ENCODE measurements at places on chromosomes 3 and 15.

DNA sequence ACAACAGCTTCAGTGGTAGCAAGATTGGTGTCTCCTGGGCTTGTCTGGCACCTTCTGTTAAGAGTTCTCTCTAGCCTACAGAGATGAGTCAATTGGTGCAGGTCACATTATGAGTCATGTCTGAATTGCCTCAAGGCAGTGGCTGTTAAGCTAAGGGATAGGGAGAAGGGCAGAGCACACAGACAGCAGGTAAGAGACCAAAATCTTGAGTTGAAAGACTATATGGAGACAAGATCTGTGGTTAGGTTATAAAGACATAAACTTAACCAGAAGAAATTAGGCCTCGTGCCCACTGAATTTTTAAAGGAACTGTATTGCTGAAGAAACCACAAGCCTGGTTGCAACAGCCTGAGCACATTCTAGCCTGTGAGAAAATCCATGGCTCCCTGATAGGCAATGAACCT is 19.2 kb upstream of the KPNA1 start:
- no peak for DNase-seq

DNA sequence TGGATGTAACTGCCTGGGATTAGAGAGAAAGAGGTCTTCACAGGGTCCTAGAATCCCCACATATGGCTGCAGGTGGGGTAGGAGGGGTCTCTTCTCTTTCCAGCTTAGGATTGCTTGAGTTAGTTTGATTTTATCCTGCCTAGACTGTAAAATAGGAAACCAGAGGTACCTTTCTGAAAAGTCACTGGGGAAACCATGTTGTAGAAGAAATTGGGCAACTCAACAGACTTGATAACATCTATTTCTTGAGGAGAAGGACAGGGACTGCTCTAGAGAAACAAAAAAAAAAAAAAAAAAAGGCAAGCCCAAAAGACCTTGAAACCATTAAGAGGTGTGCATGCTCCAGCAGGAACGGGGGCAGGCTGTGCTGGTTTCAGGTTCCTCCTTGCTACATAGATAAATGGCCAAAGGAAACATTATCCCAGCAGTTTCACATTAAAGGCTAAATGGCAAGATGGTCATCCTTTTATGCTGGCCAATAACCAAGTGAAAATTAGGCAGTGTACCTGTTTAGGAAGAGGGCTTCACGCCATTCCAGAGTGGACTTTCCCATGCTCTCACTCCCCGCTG is 116.1 kb downstream of the ALDH1A2 start:
- no peak for DNase-seq

GRCh38 chr3:45365060-45365459 is 23.3 kb upstream of the LARS2 start:
- no peak for DNase-seq

GRCh38 chr3:174330303-174330702 is 528.8 kb upstream of the NAALADL2 start:
- DNase-seq, result no peak

All from CD4-positive, alpha-beta T cell (primary cell).